ENCODE measurements at places on chromosomes 2 and 18. TPM values are rescaled to one million over a fixed set of nuclear protein-coding genes. Genes with fewer than 3 reads are reported as not detected.

Gene KCNS3
- 14.6 TPM for total RNA-seq

Gene PLCD4
- 85.2 TPM for total RNA-seq

- no peak for DNase-seq
These were observed 1.4 kb downstream of the CMPK2 start for GRCh38 chr2:6864231-6864754.

GRCh38 chr2:173008786-173009185 is 66.9 kb upstream of the MAP3K20 start:
- DNase-seq = no peak

DNA sequence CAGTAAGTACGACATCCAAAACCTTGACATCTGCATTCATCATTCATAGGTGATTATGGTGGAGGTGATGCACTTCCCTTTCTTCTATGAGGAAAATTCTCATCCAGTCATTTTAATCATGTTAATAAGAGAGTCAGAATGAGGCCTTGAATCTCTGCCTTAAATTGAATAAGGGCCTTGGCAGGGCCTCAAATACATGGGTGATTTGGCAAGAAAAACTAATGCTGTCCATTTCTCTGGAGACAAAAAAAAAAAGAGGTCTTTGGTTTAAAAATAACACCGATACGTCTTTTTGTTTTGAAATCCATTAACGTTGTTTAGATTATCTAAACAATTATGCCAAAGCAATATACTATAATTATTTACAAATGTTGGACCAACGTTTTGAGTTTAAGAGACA is 8.1 kb downstream of the COLEC12 start:
- no peak for DNase-seq

- DNase-seq = no peak
These were observed 1342.7 kb upstream of the PIK3C3 start for GRCh38 chr18:40612356-40612755.

DNA sequence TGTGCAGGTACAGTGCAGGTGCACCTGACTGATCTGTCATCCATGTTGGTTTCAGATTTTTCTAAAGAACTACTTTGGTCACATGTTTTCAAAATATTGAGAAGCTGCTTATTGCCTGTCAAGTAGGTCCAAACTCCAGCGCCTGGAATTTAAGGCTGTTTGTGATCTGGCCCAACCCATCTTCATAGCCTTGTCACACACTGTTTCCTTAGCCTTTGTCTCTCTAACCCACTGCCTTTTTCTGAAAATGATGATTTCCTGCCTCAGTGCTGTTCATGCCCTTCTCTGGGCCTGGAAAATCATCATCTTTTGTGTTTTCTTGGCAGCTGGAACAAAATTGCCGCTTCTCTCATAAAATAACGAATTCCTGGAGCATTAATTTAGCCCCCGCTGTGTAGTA is 7.2 kb downstream of the LIMS1 start:
- DNase-seq = no peak

DNA sequence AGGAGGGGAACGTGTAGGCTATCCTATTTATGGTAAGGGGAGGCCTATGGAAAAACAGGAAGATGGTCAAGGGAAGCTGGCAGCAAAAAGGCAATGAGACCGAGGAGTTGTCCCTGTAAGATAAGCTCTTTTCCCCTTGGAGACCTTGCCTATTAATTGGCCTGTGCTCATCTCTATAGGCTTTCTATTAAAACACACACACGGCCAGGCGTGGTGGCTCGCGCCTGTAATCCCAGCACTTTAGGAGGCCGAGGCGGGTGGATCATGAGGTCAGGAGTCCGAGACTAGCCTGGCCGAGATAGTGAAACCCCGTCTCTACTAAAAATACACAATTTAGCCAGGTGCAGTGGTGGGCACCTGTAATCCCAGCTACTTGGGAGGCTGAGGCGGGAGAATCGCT is 32.1 kb downstream of the EPAS1 start:
- DNase-seq = no peak

GRCh38 chr18:45275367-45276113 is 339.7 kb upstream of the SLC14A2 start:
- DNase-seq = no peak

Gene ANKAR
- total RNA-seq = 6.7 TPM

Gene ECEL1
- 0.36 TPM for total RNA-seq

DNA sequence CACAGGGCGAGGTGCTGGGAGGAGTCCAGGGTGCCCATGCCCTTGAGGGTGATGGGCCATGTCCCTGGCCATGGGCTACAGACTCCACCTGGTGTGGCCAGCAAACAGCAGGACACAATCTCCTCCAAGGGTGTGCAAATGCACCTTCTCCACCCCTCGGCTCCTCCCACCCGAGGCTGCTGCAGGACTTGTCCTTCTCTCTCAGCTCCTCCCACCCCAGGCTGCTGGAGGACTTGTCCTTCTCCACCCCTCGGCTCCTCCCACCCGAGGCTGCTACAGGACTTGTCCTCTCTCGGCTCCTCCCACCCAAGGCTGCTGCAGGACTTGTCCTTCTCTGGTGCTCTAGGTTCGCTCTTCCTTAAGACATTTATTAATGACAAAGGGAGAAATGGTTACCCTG is 57.3 kb upstream of the SNTG2 start:
- DNase-seq = no peak

GRCh38 chr2:207143215-207144172 is 22.3 kb downstream of the KLF7 start:
- DNase-seq = peak; percentile 82

GRCh38 chr2:28904802-28905457 is 10.5 kb downstream of the WDR43 start:
- no peak for DNase-seq

GRCh38 chr2:240517342-240517741 is 40.4 kb downstream of the ANKMY1 start:
- no peak for DNase-seq

DNA sequence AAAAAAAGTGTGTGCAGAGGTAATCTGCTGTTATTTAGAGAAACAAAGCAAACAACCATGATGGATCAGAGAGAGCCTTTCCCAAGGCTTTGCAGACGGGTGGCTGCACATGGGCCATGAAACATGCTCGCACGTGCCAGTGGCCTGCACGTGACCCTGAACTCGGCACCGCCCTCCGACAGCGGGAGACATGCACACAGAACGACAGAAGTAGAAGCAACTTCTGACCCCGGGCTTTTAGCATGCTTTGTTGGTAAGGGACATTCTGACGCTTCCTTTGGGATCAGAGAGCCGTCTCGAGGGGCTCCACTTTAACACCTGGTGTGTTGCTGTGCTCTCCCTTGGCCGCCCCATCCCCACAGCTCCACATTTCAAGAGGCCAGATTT is 112.5 kb downstream of the KCNF1 start:
- DNase-seq = no peak

- no peak for DNase-seq
These were observed 21.0 kb upstream of the CDKL4 start for GRCh38 chr2:39264733-39265132.

DNA sequence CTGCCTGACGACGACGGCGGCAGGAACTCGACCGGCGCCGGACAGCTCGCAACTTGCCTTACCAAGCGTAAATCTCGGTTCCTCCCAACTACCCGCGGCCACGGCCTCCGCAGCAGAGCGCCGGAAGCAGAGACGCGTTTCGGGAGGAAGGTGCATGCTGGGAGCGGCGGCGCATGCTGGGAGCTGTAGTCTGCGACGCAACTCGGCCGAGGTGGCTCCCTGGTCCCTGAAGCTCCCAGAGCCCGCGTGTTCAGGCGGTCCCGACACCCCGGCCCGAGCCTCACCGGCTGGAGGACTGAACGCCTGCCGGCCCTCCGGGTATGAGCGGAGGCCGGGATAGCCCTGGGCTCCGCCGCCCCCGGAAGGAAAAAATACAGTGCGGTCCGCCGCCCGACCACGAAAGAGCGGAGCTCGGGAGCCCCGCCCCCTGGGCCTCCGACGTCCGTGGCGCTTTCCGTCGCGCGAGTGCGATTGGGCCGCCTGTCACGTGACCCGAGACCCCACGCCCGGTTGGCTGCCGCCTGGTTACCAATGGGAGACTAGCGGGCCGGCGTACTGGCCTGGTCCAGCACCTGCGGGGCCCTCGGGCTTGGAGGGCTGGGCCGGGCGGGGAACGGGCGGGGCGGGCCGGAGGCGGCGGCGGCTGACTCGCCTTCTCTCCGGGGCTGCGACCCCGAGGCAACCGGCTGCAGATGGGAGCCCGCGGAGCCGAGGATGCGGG is at the start of gene CAPN10:
CAPN10 (plus strand) TSS at position 537 of the 721 bp plus-strand sequence; CDS start at position 715, 178 bp downstream.
- peak; percentile 99 for DNase-seq

GRCh38 chr18:37270038-37270665 is 295.4 kb downstream of the CELF4 start:
- no peak for DNase-seq

Gene ZAP70
- 0.48 TPM for total RNA-seq

GRCh38 chr2:3189961-3190360 is 187.7 kb downstream of the EIPR1 start:
- DNase-seq = no peak

Gene EFHD1
- total RNA-seq = 20.7 TPM

GRCh38 chr2:86213699-86214502 is 14.6 kb downstream of the MRPL35 start:
- no peak for DNase-seq

Gene RUFY4
- not detected for total RNA-seq

Gene GCG
- total RNA-seq = not detected

DNA sequence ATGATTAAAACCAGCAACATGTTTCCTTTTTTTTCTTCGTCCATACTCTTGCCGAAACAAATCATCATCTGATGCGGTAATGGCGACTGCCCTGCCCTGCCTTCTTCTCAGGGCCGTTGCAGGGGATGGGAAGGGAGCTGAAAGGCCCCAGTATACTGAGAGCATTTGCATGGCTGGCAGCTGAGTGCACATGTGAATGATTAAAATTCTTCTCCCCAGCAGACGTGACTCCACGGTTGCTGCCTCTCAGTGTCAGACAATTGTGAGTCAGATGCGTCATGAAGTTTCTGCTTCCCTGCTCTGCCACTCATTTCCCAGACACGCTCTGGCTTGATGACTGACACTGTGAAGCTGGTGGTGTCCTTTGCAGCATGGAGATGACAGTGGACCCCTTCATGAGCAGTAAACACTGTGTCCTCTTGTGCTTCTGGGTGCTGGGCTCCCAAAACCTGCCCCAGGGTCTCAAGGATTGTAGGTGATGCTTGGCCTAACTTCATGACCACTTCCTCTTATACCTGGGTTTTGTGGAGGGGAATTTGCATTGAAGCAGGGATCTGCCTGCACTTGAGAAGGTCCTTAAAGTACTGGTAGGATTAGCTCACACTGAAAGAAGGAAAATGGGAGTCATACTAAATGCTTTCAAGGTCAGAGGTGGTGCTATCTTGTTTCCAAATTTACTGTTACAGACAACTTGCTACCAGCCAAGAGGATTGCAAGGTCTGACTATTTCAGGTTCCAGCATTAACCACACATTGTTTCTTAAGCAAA is 222.5 kb upstream of the COPS8 start:
- DNase-seq = no peak

- DNase-seq = no peak
These were observed 732.9 kb upstream of the VRK2 start for GRCh38 chr2:57313678-57314077.

DNA sequence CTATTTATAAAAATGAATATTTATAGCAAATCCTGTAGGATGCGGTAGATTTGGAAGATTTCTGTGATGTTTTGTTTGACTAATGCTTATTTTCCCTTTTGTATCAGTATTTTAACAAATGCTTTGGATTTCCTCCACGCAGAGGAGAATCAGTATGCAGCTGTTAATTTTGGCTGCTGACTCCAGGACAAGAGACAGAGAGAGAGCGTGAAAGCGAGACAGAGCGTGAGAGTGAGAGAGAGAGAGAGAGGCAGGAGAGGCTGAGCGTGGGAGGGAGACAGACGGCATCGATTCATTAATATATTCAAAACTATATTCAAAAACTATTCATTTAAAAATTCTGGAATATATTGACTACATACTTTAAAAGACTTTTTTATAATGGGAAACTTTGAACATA is 62.5 kb downstream of the RRM2 start:
- DNase-seq = no peak

GRCh38 chr18:22935431-22935830 is 2.3 kb downstream of the RBBP8 start:
- DNase-seq = no peak

Gene EN1
- total RNA-seq = 9.5 TPM

GRCh38 chr2:226620176-226620575 is 179.4 kb downstream of the IRS1 start:
- no peak for DNase-seq

All from psoas muscle (tissue), 8 donors.